ENCODE measurements at places on chromosomes 13 and 19.

- DNase-seq, result no peak
Observed at GRCh38 chr13:56670563-56670962, 470.2 kb upstream of the PRR20A start.

- DNase-seq, result no peak
Observed at GRCh38 chr13:27967736-27968315, 1.3 kb downstream of the CDX2 start.

DNA sequence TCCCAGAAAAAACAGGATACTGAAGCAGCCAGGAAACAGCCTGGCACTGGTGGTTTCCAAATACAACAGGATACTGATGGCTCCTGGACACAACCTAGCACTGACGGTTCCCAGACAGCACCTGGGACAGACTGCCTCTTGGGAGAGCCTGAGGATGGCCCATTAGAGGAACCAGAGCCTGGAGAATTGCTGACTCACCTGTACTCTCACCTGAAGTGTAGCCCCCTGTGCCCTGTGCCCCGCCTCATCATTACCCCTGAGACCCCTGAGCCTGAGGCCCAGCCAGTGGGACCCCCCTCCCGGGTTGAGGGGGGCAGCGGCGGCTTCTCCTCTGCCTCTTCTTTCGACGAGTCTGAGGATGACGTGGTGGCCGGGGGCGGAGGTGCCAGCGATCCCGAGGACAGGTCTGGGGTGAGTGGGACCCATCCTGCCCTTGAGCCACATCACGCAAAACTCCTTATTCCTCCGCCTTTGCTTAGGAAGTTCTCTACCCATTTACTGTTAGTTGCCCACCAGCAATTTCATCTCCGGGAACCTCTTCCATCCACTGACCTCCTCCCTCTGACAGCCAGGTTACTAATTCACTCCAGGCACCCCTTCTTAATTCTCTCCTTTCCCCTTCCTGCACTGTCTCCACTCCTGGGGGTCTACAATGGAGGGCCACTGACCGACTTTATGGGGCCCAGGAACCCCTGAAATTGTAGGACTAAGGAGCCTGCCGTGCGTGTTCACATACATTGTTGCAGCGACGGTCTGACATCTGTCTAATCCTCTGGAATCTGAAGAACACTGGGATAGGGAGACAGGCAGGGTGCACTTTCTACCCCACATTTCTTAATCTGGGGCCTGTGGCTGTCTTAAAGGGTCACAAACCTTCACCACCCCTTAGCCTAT lies 1.2 kb downstream of the ITPKC start:
- no peak for DNase-seq

DNA sequence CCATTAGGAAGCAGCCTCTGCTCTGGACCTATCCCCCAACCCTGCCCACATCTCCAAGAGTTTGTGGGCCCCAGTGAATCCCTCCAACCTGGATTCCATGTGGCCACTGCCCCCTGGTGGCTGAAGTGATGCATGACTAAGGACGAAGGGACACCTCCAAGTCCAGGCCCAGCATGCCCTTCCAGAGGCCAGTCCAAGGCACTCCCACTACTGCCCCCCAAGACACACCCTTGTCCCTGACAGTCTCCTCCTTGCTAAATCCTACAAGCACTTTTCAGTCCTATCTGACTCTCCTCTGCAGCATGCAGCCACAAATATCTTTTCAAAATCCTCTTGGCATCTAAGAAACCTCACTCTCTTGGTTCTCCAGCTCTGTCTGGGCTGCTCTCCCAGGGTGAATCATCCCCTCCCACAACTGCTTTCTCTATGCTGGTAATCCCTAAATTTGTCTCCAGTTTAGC lies 33.0 kb downstream of the DEDD2 start:
- peak; percentile 72 for DNase-seq

- no peak for DNase-seq
Observed at GRCh38 chr19:30287973-30288372, 84.2 kb upstream of the ZNF536 start.

DNA sequence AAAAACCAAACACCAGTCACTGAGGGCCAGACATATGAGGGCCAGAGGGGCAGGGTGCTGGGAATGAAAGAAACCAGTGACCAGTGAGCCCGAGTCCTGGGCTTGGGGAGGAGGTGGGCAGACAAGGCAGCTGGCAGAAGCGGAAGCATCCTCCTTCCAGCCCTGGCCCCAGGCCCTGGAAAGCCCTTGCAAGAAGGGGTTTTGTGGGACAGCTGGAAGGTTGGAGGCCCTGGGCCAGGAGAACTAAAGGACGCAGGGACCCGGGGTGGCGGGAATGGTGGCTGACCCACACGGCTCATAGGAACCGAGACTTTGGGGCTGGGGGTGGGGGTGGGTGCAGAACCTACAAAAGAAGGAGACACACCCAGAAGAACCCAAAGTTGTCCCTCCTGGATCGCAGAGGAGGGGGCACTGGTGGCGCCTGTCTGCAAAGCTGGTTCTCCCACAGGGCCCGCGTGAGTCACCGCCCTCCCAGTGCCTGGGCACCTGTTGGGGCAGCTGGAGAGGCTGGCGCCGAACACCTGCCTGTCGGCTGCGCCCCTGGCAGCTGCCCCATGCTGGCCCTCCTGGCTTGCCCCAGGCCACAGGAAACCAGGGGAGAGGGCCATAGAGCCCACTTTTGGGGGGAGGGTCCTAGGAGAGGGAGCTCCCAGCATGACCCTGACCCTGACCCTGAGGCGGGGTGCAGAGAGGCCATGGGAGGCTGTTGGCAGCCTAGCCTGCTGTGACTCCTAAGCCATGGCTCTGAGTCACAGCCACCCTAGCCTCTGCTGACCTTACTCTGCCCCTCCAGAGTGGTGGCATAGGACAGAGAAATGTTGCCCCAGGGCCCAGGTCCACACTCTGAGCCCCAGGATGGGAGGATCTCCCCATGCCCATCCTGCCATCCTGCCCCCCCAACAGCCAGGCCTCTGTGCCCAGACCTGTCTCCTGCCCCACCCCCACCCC lies 802 bp downstream of the DMPK start:
- DNase-seq, result no peak

GRCh38 chr19:43789029-43789428 lies 8.3 kb upstream of the KCNN4 start:
- DNase-seq, result no peak

GRCh38 chr19:38723606-38723965 lies 20.7 kb downstream of the CAPN12 start:
- no peak for DNase-seq

- DNase-seq, result no peak
Observed at GRCh38 chr13:98014766-98015165, 61.3 kb downstream of the IPO5 start.

- DNase-seq, result no peak
Observed at GRCh38 chr19:47430041-47430802, 10.9 kb upstream of the MEIS3 start.

GRCh38 chr13:23847497-23847896 lies 41.7 kb downstream of the MIPEP start:
- no peak for DNase-seq

- DNase-seq, result no peak
Observed at GRCh38 chr19:7860714-7861618, 13.2 kb downstream of the PRR36 start.

- no peak for DNase-seq
Observed at GRCh38 chr13:93182406-93182805, 44.2 kb upstream of the GPC6 start.

- DNase-seq, result no peak
Observed at GRCh38 chr19:12689581-12690216, 1.9 kb downstream of the GNG14 start.

DNA sequence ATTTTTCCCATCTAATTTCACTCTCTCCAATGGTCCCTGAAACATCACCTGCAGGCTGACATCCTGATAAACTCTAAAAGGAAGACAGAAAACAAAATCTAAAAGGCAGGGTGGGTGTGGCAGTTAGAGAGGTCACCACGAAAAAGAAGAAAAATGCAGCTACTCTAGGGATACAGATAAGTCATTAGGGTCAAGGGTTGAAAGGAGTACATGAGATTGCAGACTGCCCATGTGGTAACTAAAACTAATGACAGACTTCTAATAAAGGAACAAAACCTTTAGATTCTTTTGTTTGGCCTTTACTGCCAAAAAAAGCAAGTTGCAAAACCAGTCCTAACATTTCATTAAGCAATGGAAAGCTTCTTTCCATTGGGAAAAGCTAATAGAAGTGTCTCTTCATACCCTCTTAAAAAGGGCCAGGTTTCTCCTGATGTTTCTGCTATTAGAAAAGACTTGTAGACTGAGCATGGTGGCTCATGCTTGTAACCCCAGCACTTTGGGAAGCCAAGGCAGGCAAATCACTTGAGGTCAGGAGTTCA lies 31.0 kb downstream of the THSD1 start:
- no peak for DNase-seq

GRCh38 chr13:113116871-113117271 lies 5.7 kb upstream of the F10 start:
- no peak for DNase-seq

- peak; percentile 44 for DNase-seq
Observed at GRCh38 chr19:41324921-41325639, 15.1 kb downstream of the CCDC97 start.

GRCh38 chr13:73708393-73708985 lies 425.7 kb downstream of the KLF12 start:
- DNase-seq, result peak; percentile 57

- no peak for DNase-seq
Observed at GRCh38 chr19:42017040-42017439, 23.0 kb upstream of the ATP1A3 start.

- DNase-seq, result no peak
Observed at GRCh38 chr13:74710006-74710405, 575.8 kb upstream of the KLF12 start.

DNA sequence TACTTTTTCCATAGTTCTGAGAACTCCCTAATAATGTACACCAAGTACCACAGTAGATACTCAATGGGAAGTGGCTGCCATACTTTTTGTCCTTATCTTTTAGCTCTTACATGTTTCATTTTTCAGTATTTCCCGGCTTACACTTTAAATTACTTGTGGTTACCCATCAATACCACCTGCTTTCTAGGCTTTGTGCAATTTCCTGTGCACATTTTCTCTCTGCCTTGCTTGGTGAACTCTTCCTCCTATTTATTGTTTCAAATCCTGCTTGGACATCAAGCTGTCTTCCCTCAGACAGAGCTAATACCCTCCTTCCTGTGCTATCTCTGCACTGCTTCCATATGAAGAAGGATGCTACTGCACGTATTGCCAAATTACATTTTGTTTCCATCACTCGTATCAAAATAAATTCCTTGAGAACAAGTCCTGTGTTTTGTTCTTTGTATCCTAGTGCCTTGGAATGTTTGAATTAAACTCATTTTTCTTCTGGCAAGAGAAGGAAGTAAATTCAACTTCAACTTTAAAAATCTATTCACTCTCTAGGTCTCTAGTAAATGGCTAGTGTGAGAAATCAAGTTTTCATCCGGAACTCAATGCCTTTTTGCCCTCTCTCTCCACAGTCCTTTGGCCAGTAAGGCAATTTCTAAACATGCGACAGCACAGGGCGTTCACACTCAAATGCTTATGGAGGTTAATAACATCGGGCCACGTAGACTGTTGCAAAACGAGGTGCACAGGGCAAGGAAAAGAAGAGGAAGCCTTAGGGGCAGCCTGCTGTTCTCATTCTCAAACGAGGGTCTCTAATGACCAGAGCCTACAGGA lies 5.6 kb downstream of the ZAR1L start:
- no peak for DNase-seq

DNA sequence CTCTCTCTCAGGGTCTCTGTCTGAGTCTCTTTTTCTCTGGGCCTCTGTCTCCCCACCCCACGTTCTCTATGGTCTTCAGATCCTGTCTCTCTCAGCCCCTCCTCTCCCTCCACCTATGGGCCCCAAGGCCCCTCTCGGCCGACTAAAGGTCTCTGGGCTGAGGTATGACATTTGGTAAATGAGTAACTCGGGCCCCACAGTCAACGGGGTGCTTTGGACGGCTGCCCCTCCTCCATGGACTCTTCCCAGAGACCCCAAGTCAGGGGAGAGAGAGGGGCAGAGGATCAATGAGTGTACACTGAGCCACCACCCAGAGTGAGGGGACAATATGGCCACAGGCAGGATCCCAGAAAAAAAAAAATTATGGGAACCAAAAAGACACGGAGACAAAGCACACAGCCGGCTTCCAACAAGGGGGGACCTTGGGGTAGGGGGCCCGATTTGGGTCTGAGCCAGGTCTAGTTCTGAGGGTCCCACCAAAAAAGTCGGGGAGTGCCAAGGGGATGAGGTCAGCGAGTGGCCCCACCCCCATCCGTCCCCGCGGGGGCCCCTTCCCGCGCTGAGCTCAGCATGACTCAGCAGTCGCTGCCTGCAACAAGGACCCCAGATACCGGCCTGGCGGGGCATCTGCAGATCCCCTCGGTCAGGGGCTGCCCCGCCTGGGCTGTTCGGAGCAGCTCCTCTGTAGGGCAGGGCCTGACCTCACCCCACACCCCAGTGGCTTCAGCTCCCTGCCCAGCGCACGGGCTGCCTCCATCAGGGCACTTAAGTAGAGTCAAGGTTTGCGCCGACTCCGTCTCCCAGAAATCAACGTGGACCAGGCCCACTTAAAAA lies 1.5 kb upstream of the FTL start:
- DNase-seq, result peak; percentile 57
